ENCODE measurements at places on chromosomes 16 and 17.

GRCh38 chr17:7293159-7293558 lies 1.3 kb downstream of the YBX2 start:
- DNase-seq: no peak

- DNase-seq: no peak
These were observed 57.4 kb upstream of the TEKT3 start for GRCh38 chr17:15398736-15399331.

DNA sequence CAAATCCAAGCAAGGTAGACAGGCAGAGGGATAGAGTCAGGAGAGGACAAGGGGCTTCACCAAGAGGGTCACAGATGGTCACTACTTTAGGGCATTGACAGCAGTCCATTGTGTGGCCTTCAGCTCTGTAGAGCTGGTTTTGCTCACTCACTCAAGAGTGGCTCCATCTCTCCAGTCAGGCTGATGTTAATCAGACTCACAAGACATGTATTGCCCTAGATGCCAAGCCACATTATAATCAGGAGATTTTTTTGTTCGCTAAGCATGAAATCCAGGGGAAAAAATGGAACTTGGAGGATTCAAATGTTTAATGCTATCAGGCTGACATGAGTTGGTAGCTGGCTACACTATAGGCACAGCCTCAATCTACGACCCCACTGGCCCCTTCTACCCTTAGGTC lies 32.5 kb downstream of the CD300LF start:
- DNase-seq: no peak

DNA sequence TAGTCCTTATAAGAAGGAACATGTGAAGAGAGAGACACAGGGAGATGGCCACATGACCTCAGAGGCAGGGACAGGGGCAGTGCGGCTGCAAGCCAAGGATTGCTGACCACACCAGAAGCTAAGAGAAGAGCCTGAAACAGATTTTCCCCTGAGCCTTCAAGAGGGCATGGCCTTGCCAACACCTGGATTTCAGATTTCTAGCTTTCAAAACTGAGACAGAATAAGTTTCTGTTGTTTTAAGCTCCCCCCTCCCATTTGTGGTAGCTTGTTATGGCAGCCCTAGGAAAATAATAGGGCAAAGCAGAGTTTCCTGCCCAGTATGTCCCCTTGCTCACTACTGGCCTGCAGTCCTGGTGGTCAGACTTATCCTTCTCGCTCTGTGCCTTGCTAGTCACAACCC lies 204.5 kb downstream of the CCDC182 start:
- no peak for DNase-seq

- no peak for DNase-seq
These were observed 89.3 kb downstream of the GAS7 start for GRCh38 chr17:10109146-10109545.

- no peak for DNase-seq
These were observed 663 bp downstream of the PRR35 start for GRCh38 chr16:560701-561412.

DNA sequence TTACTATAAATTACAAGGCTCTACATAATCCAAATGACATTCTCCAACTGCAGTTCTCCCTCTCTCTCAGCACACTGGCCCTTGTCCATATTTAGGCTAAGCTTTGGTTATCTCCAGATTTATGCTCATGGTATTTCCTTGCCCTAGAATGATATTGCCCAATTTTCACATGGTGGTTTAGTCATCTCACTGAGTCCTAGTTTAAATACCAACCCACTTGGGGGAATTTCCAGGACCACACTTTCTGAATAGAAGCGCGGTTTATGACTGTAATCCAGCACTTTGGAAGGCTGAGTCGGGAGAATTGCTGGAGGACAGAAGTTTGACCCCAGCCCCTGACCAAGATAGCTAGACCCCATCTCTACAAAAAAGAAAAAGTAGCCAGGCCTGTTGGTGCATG lies 280.1 kb upstream of the MON1B start:
- no peak for DNase-seq

DNA sequence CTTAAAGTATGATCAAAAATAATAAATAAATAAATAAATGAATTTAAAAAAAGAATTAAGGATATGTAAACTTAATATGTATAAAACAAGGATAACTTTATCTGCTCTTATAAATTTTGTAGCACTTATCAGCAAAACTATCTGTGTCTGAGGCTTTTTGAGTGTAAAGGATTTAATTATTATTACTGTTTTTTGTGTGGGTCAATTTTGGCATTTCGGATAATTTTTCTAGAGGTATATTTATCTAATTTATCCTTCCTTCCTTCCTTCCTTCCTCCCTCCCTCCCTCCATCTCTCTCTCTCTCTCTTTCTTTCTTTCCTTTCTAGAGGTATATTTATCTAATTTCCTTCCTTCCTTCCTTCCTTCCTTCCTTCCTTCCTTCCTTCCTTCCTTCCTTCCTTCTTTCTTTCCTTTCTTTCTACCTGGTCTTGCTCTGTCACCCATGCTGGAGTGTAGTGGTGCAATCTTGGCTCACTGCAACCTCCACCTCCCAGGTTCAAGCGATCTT lies 120.8 kb downstream of the ABCA8 start:
- no peak for DNase-seq

DNA sequence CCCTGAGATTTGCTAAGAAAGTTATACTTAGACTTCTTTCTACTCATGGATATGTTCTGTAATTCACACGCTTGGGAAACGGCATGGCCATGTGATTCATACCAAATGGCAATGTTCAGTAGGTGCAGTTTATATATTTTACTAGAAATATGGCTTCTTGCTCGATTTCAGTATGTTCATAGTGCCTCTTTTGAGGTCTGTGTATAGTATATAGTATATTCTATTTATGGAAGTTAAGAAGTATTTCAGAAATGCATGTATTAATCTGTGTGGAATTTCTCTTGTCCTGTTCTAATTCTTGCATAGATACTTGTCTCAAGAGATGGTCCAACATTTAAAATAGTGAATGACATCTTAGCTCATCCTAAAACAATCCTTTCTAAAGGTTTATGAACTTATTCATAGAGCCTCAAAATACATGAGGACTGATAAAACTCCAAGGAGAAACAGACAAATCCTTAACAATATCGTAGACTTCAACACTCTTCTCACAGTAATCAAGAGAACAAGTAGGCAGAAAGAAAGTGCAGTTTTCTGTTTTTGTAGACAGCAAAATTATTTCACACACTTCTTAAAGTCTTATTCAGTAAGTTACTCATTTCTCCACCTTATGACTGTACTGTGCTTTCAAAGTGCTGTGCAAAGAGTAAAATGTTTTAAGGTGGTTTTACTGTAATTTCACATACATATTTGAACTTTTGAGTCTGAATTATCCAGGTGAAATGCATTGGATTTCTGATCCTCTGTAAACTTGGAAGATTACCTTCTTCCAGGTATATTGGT lies 11.1 kb downstream of the BPTF start:
- no peak for DNase-seq

GRCh38 chr17:32772453-32773025 lies 104.4 kb downstream of the MYO1D start:
- DNase-seq: no peak

- DNase-seq: peak; percentile 88
These were observed 797 bp downstream of the GRB7 start for GRCh38 chr17:39738568-39738901.

GRCh38 chr17:3723556-3724377 lies at the start of gene HASPIN:
Gene HASPIN, plus strand, starts transcription at chr17:3723903. Its CDS starts 33 bp downstream, at chr17:3723936.
- DNase-seq: peak; percentile 86

- DNase-seq: no peak
These were observed 74.2 kb upstream of the MARCHF10 start for GRCh38 chr17:62882284-62882683.

GRCh38 chr17:27993161-27993695 lies 49.2 kb upstream of the NLK start:
- no peak for DNase-seq

DNA sequence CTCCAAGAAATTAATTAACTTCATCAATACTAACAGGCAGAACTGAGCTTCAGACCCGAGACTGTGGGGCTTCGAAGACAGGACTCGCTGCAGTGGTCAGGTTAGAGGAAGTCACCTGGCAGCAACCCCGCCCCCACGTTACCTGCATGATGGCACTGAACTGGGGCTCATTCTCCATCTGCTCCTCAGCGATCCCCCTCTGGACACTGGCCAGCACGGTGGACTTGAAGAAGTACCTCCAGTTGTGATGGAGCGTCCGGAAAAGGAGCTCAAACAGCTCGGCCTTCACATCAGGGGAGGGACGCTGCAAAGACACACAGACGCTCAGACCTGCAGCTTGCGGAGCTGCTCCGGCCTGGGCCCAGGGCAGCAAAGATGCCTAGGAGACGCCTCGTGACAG lies 40.9 kb upstream of the GSG1L start:
- DNase-seq: no peak

DNA sequence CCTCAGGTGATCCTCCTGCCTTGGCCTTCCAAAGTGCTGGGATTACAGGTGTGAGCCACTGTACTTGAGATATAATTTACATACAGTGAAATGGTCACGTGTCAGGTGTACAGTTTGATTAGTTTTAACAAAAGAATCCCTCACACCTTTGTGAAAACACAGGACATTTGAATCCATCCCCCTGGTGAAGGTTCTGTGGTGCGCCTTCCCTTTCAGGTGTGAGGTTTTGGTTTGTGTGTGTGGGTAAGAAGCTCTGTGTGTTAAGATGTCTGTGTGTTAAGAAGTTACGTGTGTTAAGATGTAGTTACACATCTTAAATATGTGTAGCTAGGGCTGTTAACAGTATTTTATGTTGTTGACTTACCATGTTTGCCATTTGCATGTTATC lies 4.4 kb downstream of the SEC14L1 start:
- no peak for DNase-seq

DNA sequence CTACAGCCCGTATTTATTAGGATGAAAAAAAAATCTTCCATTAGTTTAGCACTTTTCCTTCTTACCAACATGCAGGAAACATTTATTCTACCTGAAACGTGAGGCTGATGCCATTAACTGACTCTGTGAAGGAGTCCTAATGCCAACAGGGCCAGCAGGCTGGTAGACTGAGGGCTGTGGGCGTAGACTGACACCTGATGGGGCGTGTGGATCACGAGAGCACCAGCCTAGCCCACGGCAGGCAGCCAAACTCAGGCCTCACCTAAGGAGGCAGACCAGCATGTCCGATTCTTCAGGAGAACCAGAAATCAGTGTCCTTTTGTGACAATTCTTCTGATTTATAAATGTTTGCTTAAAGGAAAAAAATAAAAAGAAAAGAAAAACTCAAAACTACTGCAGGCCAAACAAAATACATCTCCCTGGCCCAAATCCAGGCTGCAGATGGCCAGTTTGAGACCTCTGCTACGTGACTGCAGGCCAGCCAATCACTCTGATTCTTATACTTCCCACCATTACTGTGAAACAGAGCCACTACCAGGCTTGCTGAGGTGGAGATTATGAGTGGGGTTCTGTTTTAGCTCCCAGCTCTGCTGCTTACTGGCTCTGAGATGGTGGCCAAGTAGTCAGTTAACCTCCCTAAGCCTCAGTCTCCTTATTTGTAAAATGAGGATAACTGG lies 66.5 kb downstream of the GNAO1 start:
- no peak for DNase-seq

DNA sequence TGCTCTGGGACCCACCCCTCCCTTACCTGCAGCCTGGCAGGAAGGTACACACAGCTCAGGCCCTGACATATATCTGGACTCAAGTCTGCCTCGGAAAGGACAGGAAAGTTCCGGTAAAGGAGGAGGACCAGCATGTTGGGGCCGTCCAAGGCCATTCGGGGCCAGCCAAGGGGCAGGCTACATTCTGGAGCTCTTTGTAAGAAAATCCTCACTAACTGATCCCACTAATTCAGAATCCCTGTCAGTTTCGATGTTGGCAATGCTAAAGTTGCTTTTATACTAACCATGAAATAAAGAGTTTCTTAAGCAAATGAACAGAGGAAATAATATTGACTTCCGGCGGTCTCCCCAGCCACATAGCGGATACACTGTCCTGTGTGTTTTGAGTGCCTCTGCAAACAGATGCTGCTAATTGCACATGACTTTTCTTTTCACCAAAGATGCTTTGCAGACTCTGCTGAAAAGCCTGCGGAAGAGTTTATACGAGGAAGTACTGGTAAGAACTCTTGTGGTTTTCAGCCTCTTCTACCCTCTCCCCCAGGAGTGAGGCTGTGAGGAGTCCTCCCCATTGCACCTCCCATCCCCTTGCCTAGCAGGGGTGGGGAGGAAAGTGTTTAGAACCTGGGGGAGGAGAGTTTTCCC lies 54.8 kb downstream of the PLXDC1 start:
- DNase-seq: no peak

DNA sequence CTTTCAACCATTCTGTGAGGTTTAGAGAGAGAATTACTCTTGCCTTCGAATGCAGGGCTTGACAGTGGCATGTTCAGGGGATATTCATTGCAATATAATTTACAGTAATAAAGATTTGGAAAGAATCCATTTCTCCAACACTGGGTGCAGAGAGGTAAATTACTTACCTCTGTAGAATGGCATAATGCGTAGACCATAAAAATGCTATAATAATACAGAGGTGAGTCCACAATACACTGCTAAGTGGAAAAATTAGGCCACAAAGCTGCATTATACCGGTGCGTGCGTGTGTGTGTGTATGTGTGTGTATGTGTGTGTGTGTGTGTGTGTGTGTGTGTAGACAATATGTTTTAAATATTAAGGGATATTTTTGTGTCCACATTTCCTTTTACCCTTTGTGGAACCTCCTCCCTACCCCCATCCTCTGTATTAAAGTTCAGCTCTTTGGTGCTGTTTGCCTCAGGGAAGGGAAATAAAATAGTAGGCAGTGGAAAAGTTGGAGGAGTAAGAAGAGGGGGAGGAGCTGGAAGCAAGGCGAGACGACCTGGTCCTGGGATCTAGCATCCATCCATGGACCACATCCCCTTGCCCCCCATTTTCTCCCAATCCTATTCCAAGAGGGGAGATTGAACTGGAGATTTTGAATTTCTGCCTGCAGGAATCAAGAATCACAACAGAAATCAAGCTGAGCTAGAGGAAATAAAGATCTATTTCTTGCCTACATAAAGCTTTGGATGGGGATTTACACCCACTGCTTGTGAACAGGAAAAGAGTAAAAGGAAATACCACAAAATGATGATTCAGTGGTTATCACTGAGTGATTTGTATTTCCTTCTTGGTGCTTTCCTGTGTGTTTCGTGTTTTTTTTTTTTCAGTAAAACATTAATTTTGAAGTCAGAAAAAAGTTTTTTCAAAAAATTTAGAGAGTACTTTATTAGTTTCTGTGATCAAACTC lies 124.8 kb downstream of the RGS9 start:
- no peak for DNase-seq

- peak; percentile 18 for DNase-seq
These were observed 70.2 kb upstream of the PSMD7 start for GRCh38 chr16:74226338-74226954.

DNA sequence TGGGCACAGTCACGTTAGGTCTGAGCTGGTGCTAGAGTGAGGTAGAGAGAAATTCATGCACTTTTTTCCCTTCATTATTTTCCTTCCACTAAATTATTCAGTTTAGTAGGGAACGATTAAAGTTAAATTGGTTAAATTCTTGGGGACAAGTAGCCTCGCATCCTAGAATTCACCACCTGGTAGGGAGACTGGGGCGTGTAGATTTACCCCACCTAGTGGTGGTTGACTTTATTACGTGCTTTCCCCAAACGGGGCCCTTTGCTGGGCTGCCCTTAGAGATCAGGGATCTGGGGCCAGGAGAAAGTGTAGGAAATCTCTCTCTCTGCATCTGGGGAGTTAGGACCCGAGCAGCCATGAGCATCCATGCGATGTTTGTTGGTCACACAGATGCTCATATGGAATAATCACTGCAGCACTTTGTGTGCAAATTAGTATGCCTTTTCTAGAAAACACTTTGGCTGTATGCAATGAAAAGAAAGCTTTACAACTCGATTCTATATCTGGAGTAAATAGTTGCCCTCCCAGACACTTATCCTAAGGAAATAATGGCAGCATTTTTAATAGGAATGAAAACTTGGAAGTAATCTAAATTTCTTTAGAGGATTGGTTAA lies 107.0 kb downstream of the PLCG2 start:
- peak; percentile 71 for DNase-seq

All from T47D (cell line).